ENCODE measurements at places on chromosomes 4 and X.

DNA sequence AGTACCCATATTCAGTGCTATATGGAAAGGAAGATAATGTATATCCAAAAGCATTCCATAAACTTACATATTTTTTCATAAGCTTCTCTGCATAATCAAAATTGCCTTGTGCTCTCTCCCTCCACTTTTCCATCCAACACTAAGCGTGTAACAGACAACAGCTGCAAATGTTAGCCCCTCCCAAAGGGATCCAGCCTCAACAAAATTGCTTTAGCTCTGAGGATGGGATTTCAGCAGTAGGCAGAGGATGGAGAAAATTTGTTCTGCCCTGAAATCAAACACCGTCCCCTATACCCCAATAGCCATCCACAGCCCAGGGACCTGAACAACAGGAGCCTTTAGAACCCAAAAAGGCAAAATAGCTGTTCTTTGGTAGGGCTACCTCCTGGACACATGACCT is 28.8 kb upstream of the FGF13 start:
- DNase-seq = no peak

DNA sequence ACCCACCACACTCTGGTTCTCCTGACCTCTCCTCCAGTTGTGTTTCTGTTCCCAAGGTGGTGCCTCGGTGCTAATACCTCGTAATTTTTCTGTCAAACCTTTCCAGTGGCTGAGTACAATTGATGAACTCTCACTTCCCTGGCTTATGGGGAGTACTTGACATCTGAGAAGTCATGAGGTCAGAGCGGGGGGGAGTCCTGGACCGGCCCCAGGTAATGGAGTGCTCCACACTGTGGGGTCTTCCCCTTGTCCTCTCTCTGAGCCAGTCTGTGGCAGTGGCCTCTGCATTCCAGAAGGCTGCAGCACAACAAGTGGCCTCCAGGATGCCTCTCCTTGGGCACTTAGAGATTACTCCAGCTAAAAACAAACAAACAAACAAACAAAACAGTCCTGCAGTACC is 122.5 kb upstream of the TRIM2 start:
- no peak for DNase-seq

GRCh38 chr4:87557348-87557747 is 28.2 kb upstream of the SPARCL1 start:
- no peak for DNase-seq

DNA sequence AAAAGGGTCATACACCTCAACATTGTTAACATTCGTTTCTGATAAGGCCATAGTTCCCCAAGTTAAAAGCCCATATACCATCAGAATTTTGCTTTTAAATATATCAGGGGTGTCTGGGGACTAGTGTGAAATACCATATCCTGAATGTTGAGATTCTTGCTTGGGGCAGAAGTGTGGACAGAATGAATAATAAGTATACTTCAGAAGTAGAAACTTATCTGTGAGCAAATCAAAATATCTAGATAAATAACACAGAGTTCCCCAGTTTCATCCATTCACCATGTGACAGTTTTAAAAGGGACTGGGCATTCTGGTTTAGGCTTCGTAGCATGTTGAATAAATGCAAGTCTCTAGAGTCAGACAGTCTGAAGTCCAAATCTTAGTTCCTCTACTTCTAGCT is 110.5 kb downstream of the CHRNA9 start:
- DNase-seq = no peak

GRCh38 chr4:135739354-135739753 is 1537.8 kb upstream of the PABPC4L start:
- DNase-seq = no peak

DNA sequence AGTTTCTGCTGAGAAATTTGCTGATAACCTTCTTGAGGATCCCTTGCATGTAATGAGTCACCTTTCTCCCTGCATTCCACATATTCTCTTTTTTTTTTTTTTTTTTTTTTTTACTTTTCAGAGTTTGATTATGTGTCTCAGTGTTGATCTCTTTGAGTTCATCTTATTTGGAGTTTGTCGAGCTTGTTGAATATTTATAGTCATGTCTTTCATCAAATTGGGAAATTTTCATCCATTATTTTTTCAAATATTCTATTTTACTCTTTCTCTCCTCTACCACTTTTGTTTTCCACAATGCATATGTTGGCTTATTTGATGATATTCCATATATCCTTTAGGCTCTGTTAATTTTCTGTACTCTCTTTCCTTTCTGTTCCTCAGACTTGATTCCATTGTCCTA is 136.1 kb downstream of the MAD2L1 start:
- no peak for DNase-seq

DNA sequence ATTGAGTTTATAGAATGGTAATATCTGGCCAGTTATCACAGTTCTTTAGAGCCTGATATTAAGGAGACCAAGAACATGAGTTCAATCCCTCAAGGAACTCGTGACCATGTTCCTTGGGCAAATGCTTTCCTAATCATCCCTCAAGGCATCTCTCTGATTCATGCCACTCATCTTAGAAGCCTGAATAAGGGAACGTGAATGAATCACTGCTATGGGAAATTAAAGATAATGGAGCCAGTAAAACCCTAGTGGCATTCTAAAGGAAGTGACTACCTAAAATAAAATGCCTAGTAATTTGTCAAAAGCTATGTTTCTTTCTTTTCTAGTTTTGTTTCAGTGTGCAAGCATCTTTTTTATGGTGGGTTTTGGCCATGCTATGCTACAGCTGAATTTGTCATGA is 1161.3 kb downstream of the C4orf33 start:
- DNase-seq = no peak
